ENCODE measurements at places on chromosomes 12 and 14. TPM values are rescaled to one million over a fixed set of nuclear protein-coding genes. Genes with fewer than 3 reads are reported as not detected.

Gene TAS2R8
- polyA plus RNA-seq: not detected

Gene DPPA3
- polyA plus RNA-seq: not detected

Gene REC8
- polyA plus RNA-seq: 86.7 TPM

Gene KSR2
- polyA plus RNA-seq: 3.0 TPM

Gene MAP1LC3B2
- polyA plus RNA-seq: 4.2 TPM

Gene CCDC177
- polyA plus RNA-seq: 1.5 TPM

Gene OR4E2
- not detected for polyA plus RNA-seq

Gene INHBE
- polyA plus RNA-seq: 10.8 TPM

Gene LRRC10
- not detected for polyA plus RNA-seq

DNA sequence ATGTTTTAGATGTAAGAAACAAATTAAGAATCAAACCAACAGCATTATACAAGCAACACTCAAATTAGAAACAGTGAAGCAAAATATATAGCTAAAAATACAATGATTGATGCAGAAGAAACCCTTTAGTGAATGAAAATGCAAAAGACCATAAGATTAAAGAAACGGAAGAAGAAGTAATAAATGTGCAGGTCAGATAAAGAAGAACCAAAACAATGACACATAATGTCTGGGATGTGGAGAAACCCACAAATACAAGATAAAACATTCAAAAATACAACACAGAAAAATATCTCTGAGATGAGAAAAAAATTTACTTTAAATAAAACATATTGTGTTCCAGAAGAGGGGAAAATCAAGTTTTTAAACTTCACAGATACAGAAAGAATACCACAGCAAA is 73.4 kb upstream of the AVPR1A start:
- DNase-seq: no peak

- DNase-seq: peak; percentile 89
Observed at GRCh38 chr14:54676812-54677708, 110.1 kb downstream of the SAMD4A start.

- peak; percentile 33 for DNase-seq
Observed at GRCh38 chr14:70021548-70022220, 142.5 kb downstream of the SMOC1 start.

GRCh38 chr12:56315249-56315621 is 553 bp downstream of the CNPY2 start:
- DNase-seq: peak; percentile 41

- DNase-seq: peak; percentile 11
Observed at GRCh38 chr14:41668356-41668755, 61.7 kb downstream of the LRFN5 start.

DNA sequence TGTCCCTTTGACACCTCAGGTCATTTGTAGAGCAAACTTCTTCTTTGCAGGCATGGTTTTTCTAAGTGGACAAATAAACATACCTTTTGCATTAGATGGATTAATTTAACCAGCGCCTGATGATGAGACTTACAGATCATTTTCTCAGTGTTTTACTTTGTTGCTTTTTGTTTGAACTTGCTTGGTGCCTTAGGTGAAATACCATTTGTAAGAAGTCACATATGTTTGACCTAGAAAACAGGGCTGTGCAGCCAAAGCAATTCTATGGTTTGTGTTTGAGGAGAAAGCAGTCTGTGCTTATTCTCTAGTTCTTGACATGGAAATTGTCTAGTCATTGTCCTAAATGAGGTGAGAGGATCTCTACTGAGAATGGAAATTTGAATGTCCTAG is 111.1 kb downstream of the DIP2B start:
- no peak for DNase-seq

GRCh38 chr12:113391145-113391544 is 12.5 kb downstream of the SDS start:
- DNase-seq: no peak

DNA sequence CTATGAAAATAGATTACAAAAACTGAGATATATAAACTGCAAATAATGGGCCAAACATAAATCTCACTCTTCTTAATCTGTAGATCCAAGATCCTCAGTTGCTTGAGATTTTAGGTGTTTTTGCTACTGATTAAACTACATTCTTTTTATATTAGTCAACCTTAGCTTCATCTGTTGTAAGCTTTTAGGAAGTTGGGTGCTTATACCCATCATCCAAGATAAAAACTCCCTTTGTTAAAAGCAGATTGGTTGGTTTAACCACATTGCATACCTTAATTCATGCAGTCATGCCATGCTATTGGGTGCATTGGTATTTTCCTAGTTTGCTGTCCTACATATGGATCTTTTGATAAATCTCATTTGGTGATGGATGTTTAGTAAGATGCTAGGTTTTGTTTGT is 46.2 kb upstream of the DIP2B start:
- DNase-seq: no peak

GRCh38 chr14:102029956-102030355 is 56.9 kb downstream of the HSP90AA1 start:
- no peak for DNase-seq

GRCh38 chr12:101968770-101969169 is 91.4 kb downstream of the DRAM1 start:
- no peak for DNase-seq

- no peak for DNase-seq
Observed at GRCh38 chr12:45477526-45477925, 252.0 kb upstream of the ARID2 start.

GRCh38 chr12:77229640-77230442 is 164.5 kb upstream of the E2F7 start:
- DNase-seq: peak; percentile 63
